ENCODE measurements at places on chromosomes 7 and 10.

DNA sequence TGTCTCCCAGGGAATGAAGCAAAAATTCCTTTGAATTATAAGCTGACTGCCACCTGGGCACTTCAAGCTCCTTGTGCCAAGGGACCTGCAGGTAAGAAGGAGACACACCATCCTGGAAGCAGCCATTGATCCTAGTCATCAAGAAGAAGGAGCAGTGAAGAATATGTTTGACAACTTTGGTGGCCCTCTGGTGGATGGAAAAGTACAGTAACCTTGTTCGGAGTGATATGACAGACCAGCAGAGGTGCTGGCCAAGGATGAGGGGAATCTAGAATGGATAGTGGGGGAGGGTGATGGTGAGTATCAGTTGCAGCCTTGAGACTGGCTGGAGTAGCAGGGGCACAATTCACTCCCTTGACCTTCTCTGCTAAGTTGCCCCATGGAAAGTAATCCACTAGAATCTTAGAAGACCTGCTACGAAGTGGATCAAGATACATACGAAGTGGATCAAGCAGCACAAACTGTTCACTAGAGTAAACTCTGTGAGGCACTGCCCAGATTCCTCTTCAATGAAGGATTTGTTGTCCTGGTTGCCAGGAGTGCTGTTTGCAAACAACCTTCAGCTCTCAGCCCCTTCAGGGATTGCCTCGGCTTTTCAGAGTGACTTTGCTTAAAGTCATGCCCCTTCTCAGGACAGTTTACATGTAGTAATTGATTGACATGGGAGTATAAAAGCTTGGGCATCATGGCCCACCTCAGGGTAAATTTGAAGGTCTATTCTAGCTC lies 44.8 kb upstream of the ORC5 start:
- no peak for DNase-seq
- no peak overlapping the region for H3K27ac ChIP-seq
- H3K36me3 ChIP-seq: no peaks in the 10 kb centered on the region
- H3K4me3 ChIP-seq: no peak overlapping the region
- no peaks in the 10 kb centered on the region for H3K27me3 ChIP-seq
- H3K4me1 ChIP-seq: no peaks in the 10 kb centered on the region

GRCh38 chr7:29042824-29043231 lies 84.7 kb upstream of the TRIL start:
- no peak overlapping the region for H3K27ac ChIP-seq
- H3K27me3 ChIP-seq: no peaks in the 10 kb centered on the region
- no peaks in the 10 kb centered on the region for H3K36me3 ChIP-seq
- no peaks in the 10 kb centered on the region for H3K4me1 ChIP-seq
- no peak overlapping the region for H3K4me3 ChIP-seq

DNA sequence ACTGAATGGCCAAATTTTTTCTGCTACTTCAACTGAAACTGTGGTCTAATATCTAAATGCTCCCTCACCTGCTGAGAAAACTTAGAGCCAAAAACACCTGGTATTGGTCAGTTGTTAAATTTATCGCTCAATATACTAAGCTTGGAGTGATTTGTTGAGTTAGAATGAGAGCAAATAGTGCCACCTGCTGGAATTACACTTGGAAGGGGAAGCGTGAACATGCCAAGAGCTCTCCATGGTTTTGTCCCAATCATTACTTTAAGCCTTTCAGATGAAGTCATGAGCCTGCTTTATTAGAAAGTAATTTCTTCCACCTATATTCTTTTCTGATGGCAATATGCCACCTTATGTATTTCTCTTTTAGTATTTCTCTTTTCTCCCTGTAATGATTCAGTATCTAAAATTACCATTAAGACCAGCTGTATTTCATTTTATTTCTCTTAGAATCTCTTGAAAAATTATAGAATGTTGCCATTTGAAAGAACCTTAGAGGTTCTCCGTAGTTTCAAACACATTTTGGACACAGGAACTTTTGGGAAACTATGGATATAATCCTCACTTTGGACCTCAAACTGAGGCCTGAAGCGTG lies 447.8 kb upstream of the C7orf33 start:
- no peak for DNase-seq
- H3K4me3 ChIP-seq: no peak overlapping the region
- no peaks in the 10 kb centered on the region for H3K4me1 ChIP-seq
- no peaks in the 10 kb centered on the region for H3K27me3 ChIP-seq
- no peaks in the 10 kb centered on the region for H3K36me3 ChIP-seq

GRCh38 chr10:51487576-51487975 lies 211.8 kb downstream of the CSTF2T start:
- H3K36me3 ChIP-seq: no peaks in the 10 kb centered on the region
- no peak overlapping the region for H3K4me3 ChIP-seq
- H3K27me3 ChIP-seq: peaks cover 3% of the 10 kb centered on the region
- DNase-seq: no peak

GRCh38 chr7:93889261-93889660 lies 1.3 kb downstream of the TFPI2 start:
- peak overlapping the region; percentile 57 for H3K4me3 ChIP-seq
- H3K27ac ChIP-seq: peak overlapping the region; percentile 30
- DNase-seq: no peak
- H3K27me3 ChIP-seq: no peaks in the 10 kb centered on the region

DNA sequence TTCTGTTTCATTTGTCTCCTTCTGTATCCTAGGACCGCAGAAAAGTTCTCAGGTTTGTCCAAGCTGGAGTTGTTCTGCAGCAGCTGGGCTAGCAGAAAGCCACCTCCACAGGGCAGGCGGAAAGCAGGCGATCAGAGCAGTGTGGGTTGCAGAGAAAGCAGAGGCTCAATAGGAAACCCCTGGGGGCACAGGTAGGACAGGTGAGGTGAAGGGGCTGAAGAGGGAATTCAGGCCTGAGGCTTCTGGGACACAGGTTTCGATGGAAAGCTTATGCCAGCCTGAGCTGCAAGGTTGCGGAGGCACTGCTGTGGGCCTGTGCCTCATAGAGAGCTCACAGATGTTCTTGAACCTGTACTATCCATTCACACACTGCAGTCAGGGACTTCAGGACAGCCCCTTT lies 194.9 kb upstream of the TPK1 start:
- no peaks in the 10 kb centered on the region for H3K36me3 ChIP-seq
- H3K4me1 ChIP-seq: no peaks in the 10 kb centered on the region
- DNase-seq: no peak
- no peak overlapping the region for H3K27ac ChIP-seq

DNA sequence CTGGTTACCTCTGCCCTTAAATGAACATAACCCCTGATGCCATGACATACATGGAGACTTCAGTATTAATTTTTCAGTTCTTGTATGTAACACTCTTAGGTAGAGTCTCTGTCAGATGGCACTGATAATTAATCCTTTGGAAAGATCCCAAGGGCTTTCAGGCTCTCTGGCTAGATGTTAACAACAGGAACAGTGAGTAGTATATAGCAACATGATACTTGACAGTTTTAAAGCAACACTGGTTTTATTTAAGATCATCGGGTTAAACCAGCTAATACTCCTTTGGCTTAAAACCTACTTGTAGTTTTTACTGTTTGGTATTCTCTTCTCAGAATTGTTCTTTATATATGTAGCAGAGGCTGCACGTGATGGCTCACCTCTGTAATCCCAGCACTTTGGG lies 27.3 kb downstream of the AHCYL2 start:
- H3K4me1 ChIP-seq: no peaks in the 10 kb centered on the region
- no peaks in the 10 kb centered on the region for H3K36me3 ChIP-seq
- no peak for DNase-seq
- H3K27me3 ChIP-seq: no peaks in the 10 kb centered on the region
- no peak overlapping the region for H3K27ac ChIP-seq
- no peak overlapping the region for H3K4me3 ChIP-seq

DNA sequence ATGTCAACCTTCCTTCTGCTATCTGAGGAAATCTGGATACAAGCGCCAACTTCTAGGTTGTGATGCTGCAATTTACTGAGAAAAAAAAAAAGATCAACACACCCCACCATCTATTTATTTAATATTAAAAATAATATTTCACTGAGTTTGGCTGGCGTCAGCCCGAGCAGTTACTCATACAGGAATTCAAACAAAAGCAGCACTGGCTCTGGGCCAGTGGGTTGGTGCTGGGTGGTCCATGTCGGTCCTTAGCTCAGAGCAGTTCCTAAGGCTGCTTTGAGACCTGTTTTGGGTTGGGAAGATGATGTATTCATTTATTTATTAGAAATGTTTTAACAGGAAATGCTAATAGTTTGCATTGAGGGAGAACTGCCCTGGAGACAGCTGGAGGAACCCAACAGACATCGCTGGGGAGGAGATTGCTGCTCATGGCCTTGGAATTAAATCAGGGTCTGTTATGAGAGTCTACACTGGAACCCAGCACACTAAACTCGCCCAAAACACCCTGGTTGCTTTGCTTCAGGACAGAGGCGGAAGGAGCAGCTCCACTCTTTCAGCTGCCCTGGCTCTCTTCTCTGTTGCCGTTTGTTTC lies 36.3 kb upstream of the GOT1 start:
- no peaks in the 10 kb centered on the region for H3K4me1 ChIP-seq
- H3K36me3 ChIP-seq: no peaks in the 10 kb centered on the region
- H3K27ac ChIP-seq: no peak overlapping the region
- no peak for DNase-seq

- H3K4me1 ChIP-seq: no peaks in the 10 kb centered on the region
- H3K27me3 ChIP-seq: no peaks in the 10 kb centered on the region
- peaks cover 20% of the 10 kb centered on the region for H3K36me3 ChIP-seq
- no peak overlapping the region for H3K4me3 ChIP-seq
- no peak for DNase-seq
- no peak overlapping the region for H3K27ac ChIP-seq
Observed at GRCh38 chr10:35574924-35575352, 30.2 kb upstream of the GJD4 start.

GRCh38 chr7:115070311-115070710 lies 148.4 kb downstream of the MDFIC start:
- DNase-seq: no peak
- no peak overlapping the region for H3K4me3 ChIP-seq
- H3K4me1 ChIP-seq: no peaks in the 10 kb centered on the region
- H3K36me3 ChIP-seq: no peaks in the 10 kb centered on the region
- H3K27ac ChIP-seq: no peak overlapping the region
- H3K27me3 ChIP-seq: no peaks in the 10 kb centered on the region

DNA sequence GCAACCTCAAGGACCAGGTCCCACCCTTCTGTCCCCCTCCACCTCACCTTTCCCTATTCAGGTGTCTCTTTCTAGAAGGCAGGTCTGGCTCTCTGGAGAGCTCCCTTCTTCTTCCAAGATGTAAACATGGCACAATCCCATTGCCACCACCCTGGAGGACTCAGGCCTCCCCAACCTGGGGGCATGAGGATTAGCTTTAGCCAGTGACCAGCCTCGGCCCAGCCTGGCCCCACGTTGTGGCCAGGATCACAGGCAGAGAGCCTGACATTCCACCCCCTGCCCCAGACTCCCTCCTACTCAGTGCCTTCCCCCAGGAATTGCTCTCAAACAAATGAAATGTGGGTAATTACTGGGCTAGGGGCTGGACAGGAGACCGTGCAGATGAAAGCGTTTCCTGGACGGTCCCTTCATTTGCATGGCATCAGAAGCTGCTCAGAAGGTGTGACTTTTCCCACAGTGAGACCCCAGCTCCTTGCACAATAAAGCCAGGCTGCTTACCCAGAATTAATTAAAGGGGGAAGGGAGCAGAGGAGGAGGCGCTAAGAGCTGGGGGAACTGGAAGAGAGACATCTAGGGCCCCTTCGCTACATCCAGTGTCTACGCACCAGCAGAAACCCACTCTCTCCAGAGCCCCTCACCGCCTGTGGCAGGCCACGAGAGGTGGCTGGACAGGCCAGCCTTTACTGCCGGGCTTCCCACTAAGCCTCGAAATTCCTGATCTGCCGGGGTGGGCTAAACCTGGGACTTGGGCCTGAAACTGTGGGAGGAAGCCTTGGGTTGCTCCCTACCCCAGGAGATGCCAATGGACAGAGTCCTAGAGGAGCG lies 7.7 kb downstream of the FGF8 start:
- H3K36me3 ChIP-seq: no peaks in the 10 kb centered on the region
- H3K4me1 ChIP-seq: no peaks in the 10 kb centered on the region
- no peak overlapping the region for H3K27ac ChIP-seq
- H3K27me3 ChIP-seq: peaks cover 12% of the 10 kb centered on the region
- no peak overlapping the region for H3K4me3 ChIP-seq

DNA sequence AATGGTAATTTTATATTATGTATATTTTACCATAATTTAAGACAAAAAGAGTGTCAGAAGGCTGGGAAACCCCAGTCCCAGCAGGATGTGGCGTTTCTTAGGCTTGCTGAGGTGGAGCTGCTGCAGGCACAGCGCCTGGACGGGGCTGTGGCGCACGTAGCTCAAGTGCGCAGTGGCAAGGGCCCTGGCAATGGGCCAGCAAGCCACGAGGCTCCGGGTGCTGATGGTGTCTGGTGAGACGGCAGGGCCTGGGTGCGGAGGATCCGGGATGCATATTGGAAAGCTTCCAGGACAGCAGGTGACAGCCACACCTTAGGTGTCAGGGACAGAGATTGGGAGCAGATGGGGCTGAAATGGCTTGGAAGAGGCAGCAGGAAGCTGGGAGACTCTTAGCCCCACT lies 37.2 kb downstream of the CLEC2L start:
- H3K4me1 ChIP-seq: no peaks in the 10 kb centered on the region
- no peak overlapping the region for H3K4me3 ChIP-seq
- no peaks in the 10 kb centered on the region for H3K36me3 ChIP-seq
- DNase-seq: no peak
- H3K27me3 ChIP-seq: peaks cover 4% of the 10 kb centered on the region
- H3K27ac ChIP-seq: no peak overlapping the region

GRCh38 chr10:124288486-124288885 lies 130.2 kb downstream of the OAT start:
- DNase-seq: no peak
- H3K4me1 ChIP-seq: peaks cover 11% of the 10 kb centered on the region
- no peak overlapping the region for H3K4me3 ChIP-seq
- H3K27me3 ChIP-seq: no peaks in the 10 kb centered on the region

GRCh38 chr10:70656489-70656888 lies 15.8 kb upstream of the ADAMTS14 start:
- peak; percentile 81 for DNase-seq
- peak overlapping the region; percentile 58 for H3K27ac ChIP-seq
- no peaks in the 10 kb centered on the region for H3K27me3 ChIP-seq
- H3K4me3 ChIP-seq: no peak overlapping the region

- no peaks in the 10 kb centered on the region for H3K27me3 ChIP-seq
- H3K27ac ChIP-seq: no peak overlapping the region
- no peak overlapping the region for H3K4me3 ChIP-seq
- H3K4me1 ChIP-seq: no peaks in the 10 kb centered on the region
- DNase-seq: peak; percentile 13
Observed at GRCh38 chr10:130214431-130214830, 78.2 kb downstream of the GLRX3 start.

DNA sequence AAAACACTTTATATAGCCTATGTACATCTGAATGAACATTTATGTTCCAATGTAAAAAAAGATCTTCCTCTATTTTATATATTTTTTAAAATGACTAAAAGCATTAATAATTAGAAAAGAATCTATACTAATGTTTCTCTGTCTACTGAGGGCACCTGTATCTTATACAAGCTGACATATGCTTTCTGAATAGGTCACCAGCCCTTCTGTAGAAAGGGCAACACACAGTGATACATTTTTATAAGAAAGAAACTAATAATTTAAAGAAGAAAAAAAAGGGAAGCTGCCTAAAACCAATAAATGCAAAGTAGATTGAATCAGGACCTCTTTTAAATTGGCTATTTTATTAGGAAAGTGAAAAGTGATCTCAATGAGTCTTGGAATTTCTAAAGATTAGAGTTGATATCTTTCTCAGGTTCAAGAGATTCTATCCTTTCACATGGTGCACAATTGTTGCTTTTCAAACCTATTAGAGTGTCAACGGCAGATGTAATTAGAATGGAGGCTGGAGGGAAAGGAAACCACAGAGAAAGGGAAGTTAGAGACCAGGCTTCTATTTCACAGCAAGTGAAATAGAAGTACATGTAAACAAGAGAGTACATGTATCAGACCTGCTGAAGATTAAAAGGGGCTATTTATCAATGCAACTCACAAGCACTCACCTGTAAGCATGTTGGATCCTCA lies 6.3 kb downstream of the MTPN start:
- H3K36me3 ChIP-seq: peaks cover 66% of the 10 kb centered on the region
- DNase-seq: no peak
- H3K4me3 ChIP-seq: no peak overlapping the region
